ENCODE measurements at places on chromosomes 11 and 22.

GRCh38 chr11:121372671-121373429 is 79.3 kb upstream of the SORL1 start:
- DNase-seq, result no peak

DNA sequence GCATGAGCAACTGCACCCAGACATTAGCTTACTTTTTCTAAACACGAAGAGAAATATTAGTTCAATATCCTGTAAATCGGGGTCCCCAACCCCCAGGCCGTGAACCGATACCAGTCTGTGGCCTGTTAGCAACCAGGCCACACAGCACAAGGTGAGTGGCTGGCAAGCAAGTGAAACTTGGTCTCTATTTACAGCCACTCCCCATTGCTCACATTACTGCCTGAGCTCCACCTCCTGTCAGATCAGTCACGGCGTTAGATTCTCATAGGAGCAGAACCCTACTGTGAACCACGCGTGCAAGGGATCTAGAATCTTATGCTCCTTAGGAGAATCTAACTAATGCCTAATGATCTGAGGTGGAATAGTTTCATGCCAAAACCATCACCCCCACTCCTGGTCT is 27.8 kb upstream of the DEPDC7 start:
- no peak for DNase-seq

GRCh38 chr11:2400762-2401435 is 349 bp downstream of the TSSC4 start:
- no peak for DNase-seq

DNA sequence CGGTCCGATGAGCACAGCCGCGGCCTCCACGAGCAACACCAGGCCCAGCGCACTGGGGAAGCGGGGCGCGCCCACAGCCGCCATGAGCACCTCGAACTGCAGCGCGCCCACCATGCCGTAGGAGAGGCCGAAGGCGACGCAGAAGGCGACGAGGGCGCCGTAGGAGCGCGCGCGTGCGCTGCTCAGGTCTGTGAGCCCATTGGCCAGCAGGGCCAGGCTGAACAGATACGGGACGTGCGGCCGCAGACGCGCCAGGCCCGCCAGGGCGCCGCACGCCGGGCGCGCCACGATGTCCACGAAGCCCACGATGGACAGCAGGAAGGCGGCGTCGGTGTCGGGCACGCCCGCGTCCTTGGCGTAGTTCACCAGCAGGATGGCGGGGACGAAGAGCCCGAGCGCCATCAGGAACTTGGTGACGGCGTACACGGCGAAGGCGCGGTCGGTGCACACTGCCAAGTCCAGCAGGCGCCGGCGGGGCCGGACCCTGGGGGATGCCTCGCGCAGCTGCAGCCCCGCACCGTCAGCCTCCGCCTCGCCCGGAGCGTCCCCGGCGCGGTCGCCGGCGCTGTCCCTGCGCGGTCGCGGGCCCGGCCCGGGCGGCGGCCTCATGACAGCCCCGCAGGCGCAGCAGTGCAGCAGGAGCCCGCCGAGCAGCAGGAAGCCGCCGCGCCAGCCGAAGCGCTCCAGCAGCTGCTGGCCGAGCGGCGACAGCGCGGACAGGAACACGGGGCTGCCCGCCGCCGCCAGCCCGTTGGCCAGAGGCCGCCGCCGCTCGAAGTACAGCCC is 2.9 kb downstream of the SLC16A8 start:
- DNase-seq, result peak; percentile 14

DNA sequence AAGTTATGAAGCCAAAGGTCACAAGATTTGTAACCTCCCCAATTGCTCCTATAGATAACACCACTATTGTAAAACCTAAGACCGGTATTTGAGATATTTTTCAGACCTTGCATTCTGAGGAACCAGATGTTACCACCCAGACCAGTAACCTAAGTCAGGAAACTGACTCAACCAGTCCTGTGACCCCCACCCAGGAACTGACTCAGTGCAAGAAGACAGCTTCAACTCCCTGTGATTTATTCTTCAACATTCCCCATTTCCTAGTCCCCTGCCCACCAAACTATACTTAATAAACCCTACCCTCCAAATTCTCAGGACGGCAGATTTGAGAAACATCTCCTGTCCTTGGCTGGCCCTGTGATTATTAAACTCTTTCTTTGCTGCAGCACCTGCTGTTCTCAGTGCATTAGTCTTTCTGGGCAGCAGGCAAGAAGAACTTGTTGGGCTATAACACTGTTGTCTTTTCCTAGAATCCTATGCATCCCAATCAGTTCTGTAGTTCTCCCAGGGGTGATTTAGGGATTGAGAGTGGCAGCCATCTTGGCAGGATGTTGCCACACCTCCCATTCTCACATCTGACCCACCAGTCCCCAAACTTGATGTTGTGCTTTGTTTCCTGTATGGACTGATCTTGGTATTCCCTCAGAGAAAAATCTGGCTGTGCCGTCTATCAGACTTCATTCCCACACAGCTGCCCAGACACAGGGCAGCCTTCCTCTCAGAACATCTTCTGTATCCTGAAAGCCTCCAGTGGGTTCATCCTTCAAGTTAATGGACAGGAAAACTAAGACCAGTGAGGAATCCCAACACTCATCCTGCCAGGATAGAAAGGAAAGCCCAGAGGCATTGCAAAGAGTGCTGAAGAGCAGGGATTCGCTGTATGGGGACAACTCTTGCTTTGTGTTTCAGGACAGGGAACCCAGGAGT is 104.0 kb downstream of the PDE2A start:
- DNase-seq, result peak; percentile 66

GRCh38 chr22:17257121-17258001 is 38.1 kb upstream of the ADA2 start:
- DNase-seq, result no peak

GRCh38 chr11:5476186-5476819 is 12.2 kb upstream of the OR52D1 start:
- DNase-seq, result peak; percentile 57

DNA sequence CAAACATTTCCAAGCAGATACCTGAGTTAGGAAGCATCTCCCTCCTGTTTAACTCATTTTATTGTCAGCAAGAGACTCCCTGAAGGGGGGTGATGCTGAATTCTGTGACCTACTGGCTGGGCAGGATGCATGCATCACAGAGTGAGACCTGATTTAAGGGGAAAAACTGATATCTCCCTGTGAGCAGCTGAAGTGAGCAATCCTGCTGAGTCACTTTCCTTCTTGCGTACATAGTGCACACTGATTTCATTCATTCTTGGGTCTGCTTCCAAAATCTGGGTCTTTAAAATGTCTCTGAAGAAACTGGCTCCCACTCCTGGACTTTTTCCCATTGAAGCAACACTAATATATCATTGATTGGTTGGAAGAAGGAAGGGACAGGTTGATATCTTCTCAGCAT is 23.3 kb downstream of the P4HA3 start:
- DNase-seq, result peak; percentile 99

GRCh38 chr11:41398175-41398574 is 61.3 kb downstream of the LRRC4C start:
- DNase-seq, result no peak

- DNase-seq, result peak; percentile 94
Measured at GRCh38 chr11:64868904-64869570, 9.4 kb downstream of the EHD1 start.

- DNase-seq, result no peak
Measured at GRCh38 chr11:719214-720016, 13.4 kb downstream of the EPS8L2 start.

DNA sequence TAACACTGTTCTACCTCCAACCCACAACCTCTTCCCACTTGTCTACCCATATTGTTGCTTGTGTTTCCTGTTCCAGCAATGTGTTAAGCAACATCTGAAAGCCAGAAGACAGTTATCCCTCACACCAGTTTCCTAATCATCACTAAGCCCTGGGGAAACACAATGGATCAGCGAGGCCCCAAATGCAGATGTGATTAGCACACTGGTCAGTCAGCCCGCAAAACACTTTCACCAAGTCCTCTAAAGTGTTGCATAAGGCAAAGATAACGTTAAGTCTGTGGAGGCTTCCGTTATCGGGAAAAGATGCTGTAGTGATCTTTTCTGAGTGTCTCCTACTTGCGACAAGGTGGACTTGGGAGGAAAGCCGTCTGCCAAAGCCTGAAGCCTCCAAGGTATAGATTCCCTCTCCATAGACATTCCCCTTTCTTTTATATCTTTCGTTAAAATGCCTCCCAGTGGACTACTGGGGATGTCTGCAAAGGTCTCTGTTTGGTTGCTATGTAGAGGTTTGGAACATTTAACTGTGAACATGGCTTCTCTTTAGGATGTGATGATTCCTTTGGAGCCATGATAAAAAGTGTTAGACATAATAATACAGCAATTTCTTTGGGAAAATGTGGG is at the start of gene MS4A3:
Gene MS4A3 (plus strand): TSS at position 317 of the 621 bp plus-strand sequence. CDS start 4,496 bp downstream, outside the sequence.
- no peak for DNase-seq

- DNase-seq, result no peak
Measured at GRCh38 chr11:58712531-58712930, 19.2 kb downstream of the GLYAT start.

DNA sequence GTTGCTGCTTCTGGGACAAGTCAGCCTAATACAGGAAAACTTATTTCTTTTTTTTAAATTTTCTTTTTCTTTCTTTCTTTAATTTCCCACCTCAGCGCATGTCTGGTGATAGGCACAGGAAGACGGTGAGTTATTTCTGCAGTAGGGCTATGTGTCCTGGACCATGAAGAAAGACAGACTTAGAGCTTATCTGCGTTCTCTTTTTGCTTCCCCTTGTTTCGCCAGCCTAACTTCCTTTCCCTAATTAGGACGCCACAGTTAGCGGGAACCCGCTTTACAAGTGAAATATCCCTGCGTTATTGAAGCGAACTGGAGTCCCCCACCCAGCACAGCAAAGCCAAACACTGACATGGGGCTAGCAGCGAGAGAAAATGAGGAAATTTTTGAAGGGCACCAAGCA is 8.6 kb downstream of the OR6M1 start:
- DNase-seq, result no peak

DNA sequence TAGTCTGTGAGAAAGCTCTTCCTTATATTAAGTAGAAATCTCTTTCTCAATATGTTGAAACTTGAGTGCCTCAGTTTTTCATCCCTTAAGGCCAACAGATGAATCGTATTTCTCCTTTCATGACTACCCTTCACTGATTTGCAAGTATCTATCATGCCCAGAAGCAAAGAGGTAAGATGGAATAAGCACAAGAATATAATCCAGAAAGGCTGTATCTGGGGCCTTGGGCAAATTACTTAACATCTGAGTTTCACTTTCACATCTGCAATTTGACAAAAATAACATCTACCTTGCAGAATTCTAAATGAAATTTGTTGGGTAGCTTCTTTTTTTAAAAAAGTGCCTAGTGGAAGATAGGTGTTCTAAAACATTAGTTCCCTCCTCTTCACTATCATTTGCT is 552.4 kb upstream of the ANO5 start:
- DNase-seq, result no peak

DNA sequence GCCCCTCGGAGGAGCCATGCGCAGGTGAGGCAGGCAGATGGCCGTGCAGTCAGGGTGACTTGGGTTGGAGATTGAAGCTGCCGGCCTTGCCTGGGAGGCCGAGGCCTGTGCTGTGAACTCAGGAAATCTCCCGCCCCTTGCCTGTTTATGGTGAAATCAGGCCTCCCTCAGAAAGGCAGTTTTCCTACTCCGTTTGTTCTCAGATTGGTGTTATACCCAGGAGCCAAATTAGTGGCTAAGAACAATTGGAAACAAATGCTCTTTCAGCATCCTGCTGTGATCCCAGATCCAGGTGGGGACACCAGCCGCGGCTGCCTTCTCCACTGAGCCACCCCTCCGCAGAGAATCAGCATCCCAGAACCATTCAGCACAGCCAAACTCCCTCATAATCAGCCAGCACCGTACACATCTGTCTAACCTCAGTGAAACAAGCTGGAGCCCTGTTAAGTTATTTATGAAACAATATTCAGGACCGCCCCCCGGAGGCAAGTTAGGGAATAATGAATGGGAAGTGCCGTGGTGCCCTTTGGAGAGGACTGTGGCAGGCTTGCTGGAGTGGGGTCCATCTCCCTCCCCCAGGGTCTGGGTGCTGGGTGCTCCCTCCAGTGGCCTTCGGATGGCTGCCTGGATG is 60.0 kb downstream of the PKNOX2 start:
- peak; percentile 23 for DNase-seq

DNA sequence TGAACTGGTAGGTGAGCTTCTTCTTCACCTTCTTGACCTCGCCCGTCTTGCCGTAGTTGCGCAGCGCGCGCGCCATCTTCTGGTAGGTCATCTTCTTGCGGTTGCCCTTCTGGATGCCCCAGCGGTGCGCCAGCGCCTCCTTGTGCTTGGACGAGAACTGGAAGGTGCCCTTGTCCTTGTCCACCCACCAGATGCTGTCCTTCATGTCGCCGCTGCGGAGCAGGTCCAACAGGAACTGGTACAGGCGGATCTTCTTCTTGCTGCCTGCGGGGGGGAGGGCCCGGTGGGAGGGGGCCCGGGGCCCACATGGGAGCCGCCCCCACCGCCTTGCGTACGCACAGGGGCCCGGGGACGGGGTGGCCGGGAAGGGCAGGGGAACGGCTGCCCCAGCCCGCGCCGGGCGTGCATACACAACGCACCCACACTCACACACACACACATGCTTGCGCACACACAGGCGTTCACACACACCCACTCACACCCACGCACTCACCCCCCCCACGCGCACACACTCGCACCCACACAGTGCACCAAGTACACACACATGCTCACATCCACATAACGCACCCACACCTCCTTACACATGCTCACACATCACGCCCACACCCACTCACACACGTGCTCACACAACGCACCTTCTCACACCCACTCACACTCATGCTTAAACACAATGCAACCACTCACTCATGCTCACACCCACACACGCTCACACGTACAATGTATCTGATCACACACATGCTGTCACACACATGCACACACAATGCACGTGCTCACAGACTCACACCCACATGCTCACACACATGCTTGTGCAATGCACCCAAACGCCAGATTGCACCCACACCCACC is 3.0 kb upstream of the MYBPC3 start:
- peak; percentile 88 for DNase-seq

DNA sequence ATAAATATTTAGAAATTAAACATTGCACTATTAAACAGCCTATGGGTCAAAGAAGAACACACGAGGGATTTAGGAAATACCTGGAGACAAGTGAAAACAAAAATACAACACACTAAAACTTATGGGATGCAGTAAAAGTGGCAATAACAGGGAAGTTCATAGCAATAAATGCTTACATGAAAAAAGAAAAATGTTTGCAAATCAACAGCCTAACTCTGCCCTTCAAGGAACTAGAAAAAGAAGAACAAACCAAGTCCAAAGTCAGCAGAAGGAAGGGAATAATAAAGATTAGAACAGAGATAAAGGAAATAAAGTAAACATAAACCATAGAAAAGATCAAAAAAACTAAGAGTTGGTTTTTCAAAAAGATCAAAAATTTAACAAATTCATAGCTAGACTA is 31.6 kb downstream of the NXPE2 start:
- no peak for DNase-seq

All from IMR-90 (cell line).